Kidney tubule cell (primary cell): ENCODE measurements at places on chromosomes 2 and 18.

DNA sequence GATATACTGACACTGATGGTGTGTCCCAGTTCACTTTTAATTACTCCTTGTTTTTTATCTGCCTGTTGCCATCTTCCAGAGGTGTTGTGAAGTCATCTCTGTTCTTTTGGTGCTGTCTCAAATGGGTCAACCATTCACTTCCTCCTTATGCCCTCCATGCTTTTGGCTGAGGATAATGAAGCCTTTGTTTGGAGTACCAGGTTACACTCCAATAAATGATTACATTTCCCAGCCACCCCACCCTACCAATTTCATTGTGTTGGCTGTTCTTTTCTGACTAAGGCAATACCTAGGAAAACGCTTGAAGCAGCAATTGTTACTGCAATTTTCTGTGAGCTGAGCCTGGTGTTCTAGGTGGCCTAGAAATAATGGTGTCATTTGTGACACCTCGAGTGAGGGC is 29.8 kb upstream of the ACTG2 start:
- DNase-seq, result peak; percentile 37

GRCh38 chr2:18825838-18826237 is 236.5 kb upstream of the NT5C1B start:
- no peak for DNase-seq

GRCh38 chr2:211205836-211206235 is 649.4 kb downstream of the CPS1 start:
- DNase-seq, result no peak

GRCh38 chr2:128090575-128090944 is 440 bp upstream of the UGGT1 start:
- no peak for DNase-seq

GRCh38 chr2:161119483-161119882 is 40.7 kb upstream of the TANK start:
- DNase-seq, result no peak

DNA sequence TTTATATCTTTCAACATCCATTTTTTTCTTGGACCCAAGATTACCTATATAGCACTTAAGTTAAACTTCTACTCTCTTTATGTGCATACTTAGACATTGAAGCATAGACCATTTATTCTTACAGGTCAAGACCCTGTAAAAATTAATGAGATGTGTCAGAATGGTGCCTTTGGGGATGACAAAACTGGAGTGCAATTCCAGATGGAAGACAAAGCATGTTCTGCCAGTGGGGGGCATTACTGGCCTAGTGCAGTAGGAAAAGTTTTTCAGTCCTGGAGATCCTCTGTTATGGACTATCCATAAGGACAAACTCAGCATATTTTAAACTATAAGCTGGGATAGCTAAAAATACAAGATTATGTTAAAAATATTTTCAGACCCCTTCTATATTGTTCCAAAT is 57.8 kb upstream of the MMADHC start:
- DNase-seq, result peak; percentile 65

- DNase-seq, result peak; percentile 25
Measured at GRCh38 chr2:227082286-227082685, 81.7 kb downstream of the COL4A4 start.

DNA sequence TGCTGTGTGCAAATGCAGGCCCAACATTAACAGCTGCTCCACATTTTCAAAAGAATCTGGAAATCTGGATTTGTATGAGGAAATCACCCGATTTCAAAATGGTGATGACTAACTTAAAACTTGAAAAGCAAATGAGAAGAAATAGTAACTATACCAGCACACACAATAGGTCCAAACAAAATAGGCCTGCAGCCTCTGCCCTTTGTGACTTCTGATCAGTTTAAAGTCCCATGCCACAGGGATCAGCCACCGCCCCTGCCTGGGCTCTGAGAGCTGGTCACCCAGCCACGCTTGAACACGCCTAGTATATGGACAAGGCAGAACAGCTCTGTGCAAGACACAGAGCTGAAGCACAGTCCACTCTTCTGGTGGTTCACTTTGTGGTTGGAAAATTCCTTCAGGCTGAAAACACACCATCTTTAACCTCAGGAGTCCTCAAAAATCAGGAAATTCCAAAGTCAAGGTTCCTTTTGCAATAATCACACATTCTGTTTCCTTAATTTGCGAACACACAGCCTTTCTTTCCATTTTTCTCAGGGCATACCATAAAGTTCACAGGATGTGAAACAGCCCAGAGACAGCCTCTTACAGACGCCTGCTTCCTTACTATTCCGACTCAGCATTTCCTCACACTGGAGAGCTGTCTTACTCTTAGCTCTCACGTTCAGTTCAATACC is 150.1 kb upstream of the RIOK3 start:
- DNase-seq, result peak; percentile 85

GRCh38 chr2:28319118-28320008 is 73.3 kb upstream of the FOSL2 start:
- DNase-seq, result no peak
